T-helper 1 cell (primary cell): ENCODE measurements at places on chromosomes 12 and 14.

DNA sequence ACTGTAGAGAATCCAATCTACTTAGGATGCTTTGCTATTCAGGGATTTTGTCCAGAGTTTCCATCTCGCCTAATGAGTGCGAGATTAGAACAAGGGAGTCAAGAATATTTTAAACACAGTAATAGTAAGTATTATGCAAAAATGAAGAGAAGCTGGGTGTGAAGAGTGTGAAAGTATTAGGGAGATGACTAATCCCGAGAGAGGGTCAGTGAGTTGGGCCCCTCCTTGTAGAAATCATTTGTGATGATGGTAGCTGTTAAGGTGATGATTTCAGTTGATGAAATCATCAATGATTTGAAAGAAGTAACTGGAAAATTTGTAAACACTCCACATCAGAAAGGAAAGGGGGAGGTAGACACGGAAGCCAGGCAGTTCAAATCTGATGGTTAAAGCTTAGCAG lies 478.9 kb upstream of the MGAT4C start:
- DNase-seq = no peak

- DNase-seq = no peak
Measured at GRCh38 chr12:101047652-101048051, 162.4 kb downstream of the SLC5A8 start.

DNA sequence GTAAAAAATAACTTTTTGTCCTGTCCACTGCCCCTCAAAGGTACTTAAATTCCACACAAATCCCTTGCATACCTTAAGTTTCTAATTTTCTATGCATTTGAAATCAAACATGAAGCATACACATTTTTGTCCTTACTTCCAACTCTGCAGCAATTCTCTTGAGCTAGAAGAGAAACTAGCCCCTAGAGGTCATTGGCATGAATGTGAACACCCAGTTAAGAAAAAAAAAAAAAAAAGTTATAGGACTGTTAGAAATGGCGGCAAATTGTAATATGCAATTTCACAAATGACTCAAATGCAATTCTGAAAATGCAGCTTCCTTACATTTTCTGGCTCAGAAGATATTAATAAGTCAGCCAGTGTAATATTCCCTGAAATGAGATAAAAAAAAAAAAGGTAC lies 4.6 kb upstream of the ESR2 start:
- DNase-seq = no peak

DNA sequence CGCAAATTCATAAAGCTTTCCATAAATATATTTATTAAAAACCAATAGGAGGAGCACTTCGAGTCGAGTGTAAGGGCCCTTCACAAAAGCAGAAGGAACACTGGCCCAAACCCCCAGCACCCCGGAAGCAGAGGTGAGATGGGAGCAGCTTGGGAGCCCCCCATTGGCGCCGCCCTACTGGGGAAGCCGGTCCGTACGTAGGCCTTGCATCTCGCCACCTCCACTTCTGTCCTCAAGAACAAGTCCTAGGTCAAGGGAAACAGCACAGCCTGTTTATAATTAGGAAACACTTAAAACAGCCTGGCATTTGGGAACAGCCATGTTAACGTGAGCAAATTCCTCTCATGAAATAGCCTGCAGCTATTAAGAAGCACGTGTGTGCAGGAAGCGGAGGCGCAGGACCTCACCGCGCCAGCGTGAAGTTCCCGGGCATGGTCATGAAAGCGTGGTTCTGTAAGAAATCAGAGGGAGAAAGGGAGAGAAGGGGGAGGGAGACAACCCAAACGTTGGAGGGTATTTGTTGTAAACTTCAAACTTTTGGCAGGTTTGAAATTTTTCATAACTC lies 7.7 kb downstream of the ANKRD9 start:
- no peak for DNase-seq

DNA sequence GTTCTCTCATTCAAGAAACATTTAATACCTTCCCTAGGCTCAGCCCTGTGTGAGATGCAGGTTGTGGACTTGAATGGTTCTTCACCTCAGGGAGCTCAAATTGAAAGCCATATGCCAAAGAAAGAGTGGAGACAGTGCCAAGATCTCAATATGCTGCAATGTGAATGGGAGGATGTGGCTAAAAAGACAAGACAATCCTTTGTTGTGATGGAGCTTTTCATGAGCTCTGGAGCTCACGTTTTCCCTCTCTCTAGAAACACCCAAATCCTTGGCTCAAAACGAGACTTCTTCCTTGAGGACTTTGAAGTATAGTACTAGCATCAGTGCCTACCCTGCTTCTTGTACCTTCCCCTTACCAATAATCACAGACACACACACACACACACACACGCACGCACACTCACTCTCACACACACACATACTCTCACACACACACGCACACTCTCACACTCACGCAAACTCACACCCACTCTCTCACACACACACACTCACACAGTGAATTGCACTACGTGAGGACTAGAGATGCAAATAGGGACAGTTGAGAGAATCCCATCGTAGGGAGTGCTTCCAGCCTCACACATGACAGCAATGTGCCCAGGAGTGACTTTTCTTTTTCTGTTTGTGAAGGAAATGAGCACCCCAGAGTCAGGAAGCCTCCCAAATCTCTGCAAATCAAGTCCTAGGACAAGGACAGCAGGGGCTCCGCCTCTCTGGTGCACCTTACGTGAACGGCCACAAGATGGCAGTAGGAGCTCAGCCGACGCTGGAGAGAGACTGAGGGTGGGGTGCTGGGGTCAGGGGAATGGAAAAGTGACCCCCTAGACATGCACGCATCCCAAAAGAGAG lies 231.4 kb downstream of the PCNX1 start:
- DNase-seq = peak; percentile 38

- DNase-seq = no peak
Measured at GRCh38 chr12:64392221-64392620, 1.7 kb upstream of the C12orf56 start.

DNA sequence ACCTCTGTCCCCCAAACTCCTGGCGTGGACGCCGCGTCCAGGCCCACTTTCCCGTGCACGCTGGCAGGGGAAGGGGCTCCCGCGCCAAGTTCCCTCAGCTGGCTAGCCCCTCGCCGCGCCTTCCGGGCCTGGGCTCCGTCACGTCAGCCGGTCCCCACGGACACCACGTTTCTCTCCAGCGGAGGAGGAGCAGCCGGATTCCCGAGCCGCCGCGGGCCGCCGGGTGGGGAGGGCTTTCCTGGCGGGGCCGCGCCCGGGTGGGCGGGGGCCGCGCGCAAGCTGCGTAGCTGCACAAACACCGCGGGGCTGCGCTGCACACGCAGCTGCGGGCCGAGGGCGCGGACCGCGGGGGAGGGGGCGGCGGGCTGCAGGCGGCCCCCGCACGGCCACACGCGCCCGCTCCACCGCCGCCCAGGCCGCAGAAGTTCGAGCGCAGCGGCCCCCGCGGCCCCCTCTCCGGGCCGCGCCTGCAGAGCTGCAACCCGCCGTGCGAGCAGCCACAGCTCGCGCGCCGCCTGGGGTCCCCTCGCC lies 45.1 kb upstream of the PNMA1 start:
- DNase-seq = no peak

GRCh38 chr12:84937415-84937814 lies 24.8 kb upstream of the SLC6A15 start:
- no peak for DNase-seq
